Right ventricle myocardium superior (tissue), 1 donor: ENCODE measurements at places on chromosomes 12 and 14. TPM values are rescaled to one million over a fixed set of nuclear protein-coding genes. Genes with fewer than 3 reads are reported as not detected.

Gene SLC17A8
- not detected for total RNA-seq

Gene PLEKHD1
- total RNA-seq, result 0.22 TPM

Gene FOXG1
- total RNA-seq, result not detected

Gene PTHLH
- not detected for total RNA-seq

Gene CMKLR1
- total RNA-seq, result 7.2 TPM

Gene ORAI1
- total RNA-seq, result 9.6 TPM

Gene BMAL2
- total RNA-seq, result 1.1 TPM

Gene SDS
- total RNA-seq, result not detected

Gene ANKRD33
- total RNA-seq, result not detected

Gene PRR4
- 1.1 TPM for total RNA-seq

DNA sequence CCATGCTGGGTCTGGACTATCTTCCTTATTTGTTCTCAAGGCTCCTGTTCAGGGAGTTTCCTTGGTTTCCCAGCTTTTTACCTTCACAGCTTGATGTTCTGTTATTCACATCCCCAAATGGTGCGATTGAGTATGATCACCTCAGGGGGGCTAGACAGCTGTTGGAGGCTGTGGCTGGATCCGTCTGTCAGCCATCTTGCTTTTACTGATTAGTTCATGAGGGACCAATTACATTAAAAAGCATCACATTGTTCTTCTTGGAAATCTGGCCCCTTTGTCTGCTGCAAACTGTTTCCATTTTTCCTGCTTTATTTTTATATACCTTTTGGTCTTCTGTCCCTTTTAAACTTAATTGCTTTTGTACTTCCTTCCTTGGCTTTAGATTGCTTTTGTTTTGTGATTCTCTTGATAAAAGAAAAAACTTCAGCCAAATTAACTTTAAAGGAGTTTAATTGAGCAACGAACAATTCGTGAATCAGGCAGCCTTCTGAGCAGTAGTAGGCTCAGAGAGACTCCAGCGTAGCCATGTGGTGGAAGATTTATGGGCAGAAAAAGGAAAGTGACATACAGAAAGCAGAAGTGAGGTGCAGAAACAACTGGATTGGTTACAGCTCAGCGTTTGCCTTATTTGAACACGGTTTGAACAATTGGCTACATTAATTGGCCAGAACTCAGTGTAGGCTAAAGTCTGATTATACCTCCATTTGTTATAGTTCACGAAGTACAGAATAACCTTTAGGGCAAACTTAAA is 208.7 kb downstream of the AEBP2 start:
- no peak for DNase-seq

DNA sequence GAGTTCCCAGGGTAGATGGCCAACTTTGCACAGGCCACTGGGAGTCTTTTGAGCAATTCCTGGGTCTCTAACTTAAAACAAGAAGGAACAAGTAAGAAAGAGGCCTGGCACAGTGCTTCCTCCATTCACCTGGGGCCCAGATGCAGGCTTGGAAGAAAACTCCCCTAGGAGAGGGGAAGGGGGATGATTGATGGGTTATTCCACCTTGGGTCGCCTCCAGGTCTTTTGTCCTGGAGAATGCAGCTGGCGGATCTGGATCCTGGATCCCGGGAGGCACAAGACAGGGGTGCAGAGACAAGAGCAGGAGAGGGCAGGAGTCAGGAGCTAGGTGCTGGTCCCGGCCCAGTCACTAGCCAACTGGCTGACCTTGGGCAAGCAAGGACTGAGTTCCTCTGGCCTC is 74.5 kb downstream of the ESRRB start:
- no peak for DNase-seq

DNA sequence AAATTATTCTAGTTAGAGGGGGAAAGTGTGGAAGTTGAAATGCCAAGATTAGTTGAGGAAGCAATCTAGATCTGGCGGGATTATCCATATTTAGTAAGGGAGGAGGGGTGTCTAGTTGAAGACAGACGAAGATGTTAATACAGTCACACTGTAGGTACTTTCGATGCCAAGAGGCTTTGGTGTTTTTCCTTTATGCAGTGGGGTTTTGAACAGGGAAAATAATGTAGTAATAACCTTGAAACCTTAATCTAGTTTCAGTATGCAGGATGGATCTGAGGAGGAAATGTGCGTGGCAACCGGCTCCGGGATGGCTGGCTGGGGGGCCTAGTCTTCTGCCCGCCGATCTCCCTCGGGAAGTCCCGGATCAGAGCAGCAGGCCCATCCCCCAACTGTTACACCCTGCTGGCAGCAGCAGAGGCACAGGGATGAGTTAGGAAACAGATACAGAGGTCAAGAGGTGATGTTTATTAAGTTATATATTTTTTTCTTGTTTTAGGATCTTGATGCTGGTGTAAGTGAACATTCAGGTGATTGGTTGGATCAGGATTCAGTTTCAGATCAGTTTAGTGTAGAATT is 27.4 kb downstream of the MDM2 start:
- no peak for DNase-seq

DNA sequence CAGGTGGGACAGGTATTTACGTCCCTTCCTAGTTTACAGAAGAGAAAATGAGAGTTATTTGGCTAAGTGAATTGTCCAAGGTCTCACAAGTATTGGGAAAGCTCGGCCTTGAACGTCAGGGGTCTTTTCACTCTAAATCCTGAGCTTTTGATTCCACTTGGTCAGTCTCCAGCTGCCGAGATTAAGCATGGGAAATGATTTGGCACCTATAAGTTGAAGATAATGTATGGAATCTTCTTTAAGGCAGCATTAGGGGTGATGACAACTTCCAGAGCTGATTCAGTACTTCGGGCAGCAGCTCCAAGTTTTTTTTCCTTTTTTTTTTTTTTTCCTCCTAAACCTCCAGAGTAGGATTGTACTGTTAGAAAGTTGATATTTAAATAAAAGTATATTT is 722 bp downstream of the FAM234B start:
- DNase-seq, result no peak

GRCh38 chr14:67943947-67944346 is 124.4 kb downstream of the RAD51B start:
- DNase-seq, result peak; percentile 45

DNA sequence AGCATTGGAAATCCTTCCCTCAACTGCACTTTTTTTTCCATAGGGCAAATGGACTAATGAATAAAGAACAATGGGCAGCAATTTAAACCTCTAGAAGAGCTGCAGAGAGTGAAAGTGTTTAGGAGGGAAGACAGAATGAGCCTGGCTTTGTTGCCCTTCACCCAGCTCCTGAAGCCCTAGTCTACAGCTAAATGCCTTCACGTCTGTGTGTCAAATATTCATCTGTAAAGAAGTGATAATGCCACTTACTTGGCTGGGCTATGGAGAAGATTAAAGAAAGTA is 45.6 kb downstream of the FLRT2 start:
- DNase-seq, result no peak

DNA sequence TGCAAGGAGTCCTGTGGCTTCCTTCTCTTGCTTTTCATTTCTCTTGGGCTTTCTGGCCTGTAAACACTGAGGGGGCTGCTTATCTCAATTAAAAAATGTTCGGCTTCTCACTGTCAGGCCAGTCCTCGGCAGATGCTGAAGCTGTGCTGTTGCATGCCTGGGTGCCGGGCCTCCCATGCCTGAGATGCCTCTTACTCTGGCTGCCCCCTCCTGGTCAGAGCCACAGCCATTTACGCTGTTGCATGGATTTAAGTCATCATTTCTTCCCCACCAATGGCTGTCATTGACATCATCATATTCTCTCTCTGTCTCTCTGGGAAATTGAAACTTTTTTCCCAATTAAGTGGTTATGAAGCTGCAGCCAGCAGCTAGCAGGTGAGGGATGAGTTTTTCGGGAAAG is 53.7 kb downstream of the FOXN4 start:
- no peak for DNase-seq

GRCh38 chr12:89350630-89351488 is 1.4 kb downstream of the DUSP6 start:
- DNase-seq, result peak; percentile 55

DNA sequence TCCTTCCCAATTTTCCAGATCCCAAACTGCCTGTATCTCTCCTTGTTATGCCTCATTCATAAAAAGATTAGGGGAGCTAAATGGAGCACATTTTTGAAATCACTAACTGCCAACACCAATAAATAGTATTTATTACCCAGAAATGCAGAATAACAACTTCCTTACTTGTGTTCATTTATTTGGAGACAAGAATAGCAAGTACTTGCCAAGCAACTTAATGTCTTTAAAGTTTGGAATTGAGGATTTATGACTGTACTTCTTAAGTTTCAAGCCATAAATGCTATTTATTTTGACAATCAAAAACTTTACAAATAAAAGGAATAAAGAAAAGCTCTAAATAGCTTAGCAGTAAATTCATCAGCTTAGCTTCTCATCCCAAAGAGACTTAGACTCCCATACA is 626.1 kb upstream of the NOVA1 start:
- no peak for DNase-seq

DNA sequence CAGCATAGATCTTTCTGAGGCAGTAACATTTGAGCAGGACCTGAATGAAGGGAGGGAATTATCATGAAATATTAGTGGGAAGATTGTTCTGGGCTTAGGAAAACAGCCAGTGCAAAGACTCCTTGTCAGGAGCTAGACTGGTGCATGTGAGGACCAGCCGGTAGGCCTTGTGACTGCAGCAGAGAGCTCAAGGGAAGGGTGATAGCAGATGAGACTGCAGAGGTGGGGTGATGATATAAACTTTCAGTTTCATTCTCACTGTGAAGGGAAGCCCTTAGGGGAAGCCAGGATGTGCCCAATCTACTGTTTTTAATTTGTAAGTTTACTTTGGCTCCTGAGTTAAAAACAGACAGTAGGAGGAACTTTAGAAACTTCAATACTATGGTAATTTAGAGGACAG is 12.4 kb downstream of the IL22 start:
- DNase-seq, result no peak

- DNase-seq, result no peak
These were observed 236.3 kb downstream of the SLC25A21 start for GRCh38 chr14:36935976-36936678.

DNA sequence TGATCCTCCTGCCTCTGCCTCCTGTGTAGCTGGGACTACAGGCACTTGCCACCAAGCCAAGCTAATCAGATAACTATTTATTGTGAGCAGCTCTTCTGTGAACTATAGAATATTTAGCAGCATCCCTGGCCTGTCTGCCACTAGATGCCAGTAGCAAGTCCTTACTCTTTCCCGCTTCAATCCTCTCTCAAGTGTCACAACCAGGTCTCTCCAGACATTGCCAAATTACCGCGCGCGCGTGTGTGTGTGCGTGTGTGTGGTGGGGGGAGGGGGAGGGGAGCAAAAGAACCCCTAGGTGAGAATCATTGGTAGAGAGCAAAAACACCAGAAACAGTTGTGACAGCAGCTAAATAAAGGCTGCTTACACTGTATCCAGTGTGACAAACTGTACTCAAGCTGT is 49.9 kb downstream of the PPP2R5E start:
- no peak for DNase-seq

DNA sequence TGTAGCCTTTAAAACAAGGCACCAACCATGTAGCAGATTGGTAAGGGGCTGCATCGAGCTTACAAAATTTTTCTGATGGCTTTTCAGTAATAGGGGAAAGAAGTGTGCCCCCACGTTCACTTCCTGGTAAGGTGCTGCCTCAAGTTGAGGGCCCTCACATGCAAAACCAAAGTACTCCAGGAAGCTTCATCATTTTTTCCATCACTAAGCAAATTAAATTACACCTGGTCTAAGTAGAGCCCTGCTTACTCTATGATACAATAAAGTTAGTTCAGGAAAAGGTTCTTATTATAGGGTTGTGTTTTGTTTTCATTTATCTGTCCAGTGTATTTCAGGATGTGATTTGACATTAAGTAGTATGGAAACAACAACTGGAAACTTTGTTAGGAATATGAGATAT is 15.0 kb upstream of the AKAP5 start:
- DNase-seq, result no peak

DNA sequence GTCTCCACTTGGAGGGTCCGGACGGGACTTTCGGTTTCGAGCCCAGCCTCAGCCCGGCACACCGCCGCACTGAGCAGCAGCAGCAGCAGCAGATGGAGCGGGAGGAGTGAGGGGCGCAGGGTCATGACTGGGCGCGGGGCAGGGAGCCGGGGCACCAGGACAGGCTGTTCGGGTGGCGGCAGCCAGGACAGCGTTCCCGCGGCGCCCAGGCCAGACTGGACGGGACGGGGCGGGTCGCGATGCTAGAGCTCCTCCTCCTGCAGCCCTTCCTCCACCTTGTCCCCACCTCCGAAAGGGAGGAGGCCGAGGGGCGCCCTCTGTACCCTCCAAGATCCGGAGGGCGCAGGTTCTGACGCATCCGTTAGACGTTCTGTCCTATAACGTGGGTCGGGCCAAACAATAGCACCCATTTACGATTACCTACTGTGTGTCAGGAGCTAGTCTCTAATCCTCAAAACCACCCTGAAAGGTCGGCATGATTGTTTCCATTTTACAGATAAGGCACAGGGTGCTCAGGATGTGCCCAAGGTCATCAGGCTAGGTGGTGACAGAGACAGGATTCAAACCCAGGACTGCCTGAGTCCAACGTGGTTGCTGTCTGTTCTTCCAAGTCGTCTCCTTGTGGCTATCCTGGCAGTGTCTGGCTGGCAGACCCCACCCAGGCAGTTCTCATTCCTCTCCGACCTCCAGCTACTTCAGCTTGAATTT is at the start of gene FKBP11:
Gene FKBP11, minus strand, starts transcription at position 189 of the 708 bp plus-strand sequence. Its CDS starts 64 bp downstream, at position 125.
- DNase-seq, result peak; percentile 80

- DNase-seq, result no peak
These were observed 51.1 kb downstream of the RASSF8 start for GRCh38 chr12:26009593-26009992.

- DNase-seq, result no peak
These were observed 13.1 kb downstream of the CBLN3 start for GRCh38 chr14:24416254-24416931.

DNA sequence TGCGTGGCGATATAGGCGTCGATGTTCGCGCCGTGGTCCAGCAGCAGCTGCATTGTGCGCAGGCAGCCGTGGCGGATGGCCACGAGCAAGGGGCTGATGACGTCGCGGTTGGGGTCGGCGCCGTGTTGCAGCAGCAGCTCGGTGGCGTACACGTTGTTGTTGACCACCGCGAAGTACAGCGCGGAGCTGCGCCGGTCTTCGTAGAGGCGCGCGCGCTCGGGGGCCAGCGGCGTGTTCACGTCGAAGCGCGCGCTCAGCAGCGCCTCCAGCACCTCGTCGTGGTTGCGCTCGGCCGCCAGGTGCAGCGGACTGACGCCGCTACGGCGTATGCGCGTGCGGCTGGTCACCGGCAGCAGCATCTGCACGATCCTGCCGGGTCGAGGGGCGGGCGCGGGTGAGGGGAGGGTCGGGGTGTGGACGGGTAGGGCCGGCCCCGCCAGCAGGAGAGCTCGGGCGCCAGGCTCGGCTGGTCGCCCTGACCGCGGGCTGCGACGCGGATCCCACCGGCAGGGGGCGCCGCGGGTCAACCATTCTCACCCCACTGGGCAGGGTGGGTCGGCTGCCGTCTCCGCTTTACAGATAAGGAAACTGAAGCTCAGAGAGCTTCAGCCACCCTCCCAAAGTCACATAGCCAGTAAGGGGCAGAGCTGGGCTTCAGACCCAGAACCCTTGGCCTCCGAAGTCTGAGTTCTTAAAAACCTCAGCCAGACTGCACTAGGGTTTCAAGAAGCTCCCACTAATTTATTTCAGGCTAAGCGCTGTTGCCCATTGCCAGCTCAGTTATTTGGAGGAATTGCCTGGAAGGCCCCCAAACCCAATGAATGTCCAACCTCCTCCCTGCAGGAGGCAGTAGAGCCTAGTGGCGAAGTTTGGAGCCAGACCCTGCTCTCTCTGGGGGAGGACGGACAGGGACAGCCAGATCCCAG is 12.4 kb downstream of the FAM181A start:
- peak; percentile 86 for DNase-seq

- DNase-seq, result no peak
These were observed 21.0 kb upstream of the MAP1LC3B2 start for GRCh38 chr12:116538076-116538591.
